ENCODE measurements at places on chromosomes 12 and 14. TPM values are rescaled to one million over a fixed set of nuclear protein-coding genes. Genes with fewer than 3 reads are reported as not detected.

GRCh38 chr12:61916831-61917230 lies 343.4 kb upstream of the USP15 start:
- no peak for DNase-seq

DNA sequence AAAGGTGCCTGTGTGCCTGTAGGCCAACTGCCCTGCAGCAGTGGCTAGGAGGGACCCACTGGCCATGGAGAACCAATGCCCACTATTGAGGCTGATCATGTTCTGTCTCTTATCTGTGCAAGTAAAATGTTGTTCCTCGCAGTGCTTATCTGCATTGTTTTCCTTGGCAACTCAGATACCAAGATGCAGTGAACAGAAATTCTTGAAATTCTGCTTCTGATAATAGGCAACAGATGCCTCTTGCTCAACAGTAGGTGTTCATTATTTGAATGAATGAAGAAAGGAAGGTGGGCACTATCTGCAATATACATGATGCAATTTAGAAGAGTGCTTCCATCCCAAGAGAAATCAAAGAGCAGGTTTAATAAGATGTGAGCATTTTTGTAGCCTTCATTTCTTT lies 232.2 kb downstream of the NUAK1 start:
- DNase-seq, result no peak

- DNase-seq, result no peak
Measured at GRCh38 chr14:40394634-40395340, 962.6 kb upstream of the FBXO33 start.

DNA sequence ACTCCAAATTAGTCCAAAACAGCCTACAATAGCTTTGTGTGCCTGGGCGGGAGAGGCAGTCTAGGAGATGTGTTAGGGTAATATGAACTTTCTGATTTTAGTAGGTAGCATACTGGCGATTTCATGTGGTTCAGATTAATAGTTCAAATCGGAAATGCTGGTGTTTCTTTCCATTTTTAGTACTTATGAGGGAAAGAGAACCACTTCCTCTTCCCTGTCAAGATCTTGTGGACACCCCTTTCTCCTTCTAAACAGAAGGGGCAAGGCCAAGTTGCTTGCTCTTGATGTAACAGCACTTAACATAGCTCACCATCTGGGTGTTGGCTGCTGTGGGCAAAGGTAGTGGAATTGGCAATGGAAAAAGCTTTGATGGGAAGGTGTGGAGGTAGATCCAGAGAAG lies 32.2 kb upstream of the IGF1 start:
- no peak for DNase-seq

DNA sequence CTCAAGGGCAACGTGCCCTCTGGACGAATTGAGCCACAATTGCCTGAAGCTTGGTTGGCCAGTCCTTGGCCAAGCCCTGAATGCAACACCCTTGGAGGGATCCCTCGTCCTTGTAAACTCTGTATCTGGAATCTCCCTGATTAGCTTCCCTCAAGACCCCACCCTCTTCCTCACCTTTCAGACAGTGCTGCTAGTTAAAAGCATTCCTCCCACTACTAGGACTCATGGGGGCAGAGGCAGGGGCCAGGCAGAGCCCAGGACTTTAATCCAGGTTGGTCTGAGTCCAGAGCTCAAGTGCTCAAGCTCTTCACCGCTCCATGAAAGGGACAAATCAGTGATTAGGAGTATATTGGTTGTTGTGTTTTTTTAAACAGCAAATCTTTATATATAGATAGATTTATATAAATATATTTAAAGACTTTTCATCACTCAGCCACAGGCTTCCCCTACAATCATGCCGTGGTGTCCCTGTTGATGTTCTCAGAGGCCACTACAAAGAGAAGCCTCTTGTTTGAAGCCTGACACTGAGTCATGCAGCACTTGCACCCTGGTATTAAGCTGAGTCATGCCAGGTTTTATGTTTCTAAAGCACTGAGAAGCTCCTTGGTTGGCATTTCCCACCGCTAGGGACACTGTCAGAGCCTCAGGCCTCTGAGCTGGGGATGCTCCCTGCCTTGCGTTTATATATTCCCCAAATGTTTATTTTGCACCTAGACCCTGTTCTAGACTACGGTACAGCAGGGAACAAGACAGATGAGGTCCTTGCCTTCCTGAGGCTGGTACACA lies 53.8 kb upstream of the GSC start:
- no peak for DNase-seq

DNA sequence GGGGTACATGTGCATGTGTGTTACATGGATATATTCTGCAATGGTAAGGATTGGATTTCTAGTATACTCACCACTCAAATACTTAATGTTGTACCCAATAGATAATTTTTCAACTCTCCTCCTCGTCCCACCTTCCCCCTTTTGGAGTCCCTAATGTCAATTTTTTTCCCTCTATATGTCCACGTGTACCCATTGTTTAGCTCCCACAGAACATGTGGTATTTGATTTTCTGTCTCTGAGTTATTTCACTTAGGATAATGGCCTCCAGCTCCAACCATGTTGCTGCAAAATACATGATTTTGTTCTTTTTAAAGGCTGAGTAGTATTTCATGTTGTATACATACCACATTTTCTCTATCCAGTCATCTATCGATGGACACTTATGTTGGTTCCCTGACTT lies 97.2 kb upstream of the TMTC1 start:
- DNase-seq, result no peak

The PDZRN4 gene
- not detected for total RNA-seq

The MGAT4C gene
- 0.65 TPM for total RNA-seq

Measured in osteocyte (in vitro differentiated cells).